ENCODE measurements at places on chromosomes 6 and 20.

DNA sequence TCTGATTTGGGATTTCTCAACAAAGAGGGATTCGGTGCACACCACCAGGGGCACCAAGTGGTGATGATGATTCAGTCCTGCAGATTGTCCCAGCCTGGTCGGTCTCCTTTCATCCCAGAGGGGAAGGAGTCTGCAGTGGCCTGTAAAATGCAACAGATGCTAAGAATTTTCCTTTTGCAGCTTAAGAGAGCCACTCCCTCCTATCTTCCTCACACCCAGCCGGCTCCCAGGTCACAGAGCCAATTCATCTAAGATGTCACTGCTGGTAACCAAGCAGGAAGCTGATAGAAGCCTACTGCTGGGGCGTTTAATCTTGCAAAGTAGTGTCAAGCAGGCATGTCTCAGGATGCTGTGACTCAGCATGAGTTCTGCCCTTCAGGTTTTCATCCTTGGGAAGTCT, 203.8 kb upstream of the LRFN2 start:
- DNase-seq: no peak

DNA sequence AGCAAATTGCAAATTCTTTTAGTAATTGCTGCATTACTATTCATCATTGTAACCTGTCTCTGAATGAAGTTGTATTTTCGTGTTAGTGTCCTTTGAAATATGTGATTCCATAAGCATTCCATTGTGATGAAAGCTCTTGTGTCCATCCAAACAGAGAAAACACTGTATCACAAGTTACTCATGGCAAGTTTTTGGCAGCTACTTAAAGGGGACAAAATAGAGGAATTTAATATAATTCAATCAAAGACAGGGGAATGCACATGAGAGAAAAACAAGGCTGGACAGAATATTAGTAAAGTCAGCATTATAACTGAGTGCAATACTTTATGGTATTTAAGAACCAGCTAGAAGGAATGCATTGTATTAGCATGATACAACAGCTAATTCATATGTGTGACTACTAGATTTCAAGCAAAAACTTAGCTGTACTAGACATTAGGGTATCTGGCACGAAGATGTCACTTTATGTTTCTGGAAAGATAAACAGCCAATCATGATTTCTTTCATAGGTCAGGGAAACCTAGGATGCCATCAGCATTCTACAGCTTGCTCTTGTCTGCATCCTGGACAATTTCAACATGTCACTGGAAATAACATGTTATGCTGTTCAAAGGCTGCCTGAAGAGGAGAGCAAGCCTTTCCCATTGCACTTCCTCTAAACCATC, 270.6 kb upstream of the MARCKS start:
- no peak for DNase-seq

DNA sequence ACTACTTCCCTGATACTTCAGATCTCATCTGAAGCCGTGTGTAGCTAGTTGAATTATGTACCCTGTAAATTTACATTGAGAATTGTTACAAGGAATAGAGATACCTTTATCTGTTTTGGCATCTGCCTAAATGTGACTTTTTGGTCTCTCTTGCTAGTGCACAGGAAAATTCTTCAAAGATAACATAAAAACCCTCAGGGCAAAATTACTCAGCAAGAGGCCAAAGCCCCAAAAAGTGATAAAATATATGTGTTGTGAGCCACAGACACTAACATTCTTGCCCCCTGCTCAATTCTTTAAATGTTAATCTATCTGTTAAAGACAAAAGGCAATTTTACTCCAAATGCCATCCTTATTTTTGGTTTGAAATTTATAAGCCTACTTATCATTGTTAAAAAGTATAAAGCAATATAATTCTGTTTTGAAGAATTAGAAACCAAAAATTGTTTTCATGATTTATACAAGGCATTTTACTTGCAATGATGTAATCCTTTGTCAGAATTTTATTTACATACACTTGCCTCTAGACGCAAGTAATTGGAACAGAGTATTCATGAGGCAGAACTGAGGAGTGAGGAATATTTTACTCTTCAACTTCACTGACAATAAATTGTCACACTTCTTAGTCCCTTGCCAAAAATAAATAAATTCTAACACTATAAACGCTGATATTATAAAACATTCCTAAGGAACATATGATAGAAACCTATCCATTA, 186.2 kb downstream of the EPM2A start:
- no peak for DNase-seq

GRCh38 chr6:100665041-100665380, 200.3 kb upstream of the SIM1 start:
- no peak for DNase-seq

- no peak for DNase-seq
Observed at GRCh38 chr6:18488526-18489270, 101.5 kb downstream of the RNF144B start.

GRCh38 chr6:14547284-14547998, 429.9 kb downstream of the CD83 start:
- no peak for DNase-seq

- peak; percentile 24 for DNase-seq
Observed at GRCh38 chr6:54935739-54936138, 89.2 kb downstream of the FAM83B start.

GRCh38 chr6:95648636-95649035, 71.3 kb downstream of the MANEA start:
- no peak for DNase-seq

DNA sequence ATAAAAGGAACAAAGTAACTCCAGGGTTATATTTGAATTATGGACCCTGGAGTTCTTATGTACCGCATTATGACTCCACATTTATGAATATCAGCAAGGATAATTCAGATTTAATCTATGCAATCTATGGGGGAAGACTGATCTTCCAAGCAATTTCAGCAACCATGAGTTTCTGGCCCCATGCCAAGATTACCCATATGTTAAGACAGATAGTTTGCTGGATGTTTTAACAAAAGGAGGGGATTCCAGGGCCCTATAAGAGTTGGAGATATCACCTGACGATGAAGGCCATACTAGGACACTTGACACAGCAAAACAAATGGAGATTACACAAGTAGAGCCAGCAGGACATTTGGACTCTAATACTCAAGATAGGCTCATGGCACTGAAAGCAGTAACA, 45.9 kb upstream of the PLN start:
- DNase-seq: no peak

GRCh38 chr6:111732390-111732789, 126.7 kb upstream of the TRAF3IP2 start:
- no peak for DNase-seq

GRCh38 chr20:23225407-23226060, 125.1 kb upstream of the NXT1 start:
- peak; percentile 71 for DNase-seq

GRCh38 chr6:109024368-109024767, 70.3 kb downstream of the SESN1 start:
- no peak for DNase-seq

DNA sequence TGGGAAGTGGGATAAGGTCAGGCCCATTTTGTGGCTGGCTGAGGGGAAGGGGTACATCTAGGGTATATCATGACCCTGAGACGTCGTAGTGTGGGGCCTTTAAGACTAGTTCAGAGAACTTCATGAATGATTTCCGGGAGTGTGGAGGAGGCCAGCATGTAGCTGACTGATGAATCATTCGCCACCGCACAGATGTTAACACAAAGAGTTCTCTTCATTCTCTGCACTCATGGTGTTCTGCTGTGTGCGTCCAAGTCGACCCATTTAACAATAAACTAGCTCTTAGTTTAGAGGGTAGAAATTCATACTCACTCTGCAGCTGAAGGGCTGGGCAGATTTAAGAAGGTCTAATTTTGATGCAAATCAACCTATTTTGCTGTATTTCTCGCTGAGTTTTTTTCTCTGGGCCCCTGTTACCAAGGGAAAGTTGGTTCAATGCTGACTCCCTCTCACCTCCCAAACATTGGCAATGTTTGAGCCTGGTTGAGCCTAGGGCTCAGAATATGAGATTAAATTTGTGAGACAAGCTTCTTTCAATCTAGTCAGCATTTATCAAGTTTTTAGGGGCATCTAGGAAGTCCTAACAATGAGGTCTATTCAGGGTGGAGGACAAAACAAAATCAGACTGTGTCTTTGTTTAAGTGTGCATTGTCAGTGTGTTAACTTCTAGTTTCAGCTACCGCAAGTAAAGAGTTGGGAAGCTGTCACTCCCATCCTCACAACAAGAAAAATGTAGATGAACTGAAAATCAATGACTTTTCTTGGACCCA, 106.8 kb upstream of the CBLN4 start:
- DNase-seq: no peak

DNA sequence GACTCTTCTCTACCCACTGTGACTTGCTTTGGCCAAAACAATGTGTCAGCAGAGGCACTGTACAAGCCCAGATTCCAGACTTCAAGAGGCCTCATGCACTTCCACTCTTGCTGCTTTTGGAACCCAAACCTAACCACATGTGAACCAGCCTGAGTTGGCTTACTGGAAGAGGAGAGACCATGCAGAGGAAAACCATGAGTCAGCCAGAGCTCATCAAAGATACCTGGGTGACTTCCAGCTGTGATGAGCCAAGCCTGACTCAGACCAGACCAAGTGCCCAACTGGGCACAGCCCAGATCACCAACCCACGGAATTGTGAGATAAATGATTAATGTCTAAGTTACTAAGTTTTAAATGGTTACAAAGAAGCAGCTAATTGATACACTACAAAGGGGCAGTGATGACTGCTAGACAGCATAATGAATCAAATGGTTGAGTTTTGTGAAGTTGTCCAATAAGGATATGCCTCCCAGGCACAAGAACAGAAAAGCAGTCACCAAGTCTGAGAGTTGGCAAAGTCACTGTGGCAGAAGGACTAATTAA, 16.2 kb upstream of the BEND6 start:
- DNase-seq: peak; percentile 87

DNA sequence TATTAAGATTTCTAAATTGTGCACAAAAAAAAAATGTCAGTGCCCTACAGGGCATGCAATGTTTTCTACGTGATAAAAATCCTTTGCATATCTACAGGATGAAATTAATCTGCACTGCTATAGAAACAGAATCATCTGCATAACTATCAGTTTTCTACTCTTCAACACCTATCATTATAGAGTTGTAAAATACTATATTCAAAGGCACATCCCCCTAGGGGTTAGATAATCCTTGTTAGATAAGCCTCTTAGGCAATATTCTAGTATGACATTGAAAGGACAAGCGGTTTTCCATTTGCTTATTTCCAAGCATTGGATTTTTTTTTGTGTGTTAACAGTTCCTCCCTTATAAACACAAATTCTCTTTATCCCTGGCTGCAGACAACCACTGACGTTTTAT, 98.7 kb upstream of the LAMA2 start:
- DNase-seq: no peak

- DNase-seq: peak; percentile 8
Observed at GRCh38 chr20:39190666-39191570, 228.8 kb downstream of the DHX35 start.

GRCh38 chr6:128150376-128150775, 249.5 kb upstream of the THEMIS start:
- DNase-seq: no peak

All from AG08396 (cell line).